ENCODE measurements at places on chromosomes 1 and 21. TPM values are rescaled to one million over a fixed set of nuclear protein-coding genes. Genes with fewer than 3 reads are reported as not detected.

DNA sequence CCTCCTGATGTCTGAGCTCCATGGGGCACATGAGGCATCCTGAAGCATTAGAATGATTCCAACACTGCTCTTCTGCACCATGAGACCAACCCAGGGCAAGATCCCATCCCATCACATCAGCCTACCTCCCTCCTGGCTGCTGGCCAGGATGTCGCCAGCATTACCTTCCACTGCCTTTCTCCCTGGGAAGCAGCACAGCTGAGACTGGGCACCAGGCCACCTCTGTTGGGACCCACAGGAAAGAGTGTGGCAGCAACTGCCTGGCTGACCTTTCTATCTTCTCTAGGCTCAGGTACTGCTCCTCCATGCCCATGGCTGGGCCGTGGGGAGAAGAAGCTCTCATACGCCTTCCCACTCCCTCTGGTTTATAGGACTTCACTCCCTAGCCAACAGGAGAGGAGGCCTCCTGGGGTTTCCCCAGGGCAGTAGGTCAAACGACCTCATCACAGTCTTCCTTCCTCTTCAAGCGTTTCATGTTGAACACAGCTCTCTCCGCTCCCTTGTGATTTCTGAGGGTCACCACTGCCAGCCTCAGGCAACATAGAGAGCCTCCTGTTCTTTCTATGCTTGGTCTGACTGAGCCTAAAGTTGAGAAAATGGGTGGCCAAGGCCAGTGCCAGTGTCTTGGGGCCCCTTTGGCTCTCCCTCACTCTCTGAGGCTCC, 11.1 kb upstream of the RASSF5 start:
- no peak overlapping the region for H3K27ac ChIP-seq
- peaks cover 6% of the 10 kb centered on the region for H3K4me1 ChIP-seq
- no peaks in the 10 kb centered on the region for H3K36me3 ChIP-seq
- DNase-seq: no peak

DNA sequence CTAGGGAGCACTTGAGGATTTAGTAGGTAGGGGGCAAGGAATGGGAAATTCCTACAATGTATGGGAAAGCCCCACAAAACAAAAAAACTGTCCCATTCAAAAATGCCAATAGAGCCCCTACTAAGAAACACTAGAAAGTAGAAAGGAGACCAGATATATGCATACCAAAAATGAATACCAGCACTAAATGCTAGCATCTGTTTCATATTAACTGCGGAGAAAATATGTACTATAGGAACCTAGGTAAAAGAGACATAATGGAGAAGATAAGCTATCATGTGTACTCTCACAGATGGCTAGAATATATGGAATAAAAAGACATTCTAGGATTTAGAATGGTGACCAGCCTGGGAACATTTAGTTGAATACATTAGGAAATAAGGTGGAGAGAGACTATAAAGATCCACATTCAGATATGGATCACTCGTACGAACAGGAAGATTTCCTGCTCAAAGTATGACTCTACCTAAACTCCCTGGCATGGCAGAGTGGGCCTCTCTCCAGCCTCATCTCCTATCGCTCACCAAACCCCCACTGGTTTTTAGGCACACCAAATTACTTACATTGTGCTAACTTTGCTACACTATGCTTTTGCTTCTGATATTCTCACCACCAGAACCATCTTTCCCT, 18.3 kb downstream of the ZNHIT6 start:
- H3K4me1 ChIP-seq: no peaks in the 10 kb centered on the region
- H3K4me3 ChIP-seq: no peak overlapping the region
- no peak for DNase-seq
- H3K27me3 ChIP-seq: no peaks in the 10 kb centered on the region
- no peak overlapping the region for H3K27ac ChIP-seq

- H3K27me3 ChIP-seq: no peaks in the 10 kb centered on the region
- H3K4me3 ChIP-seq: no peak overlapping the region
- H3K4me1 ChIP-seq: no peaks in the 10 kb centered on the region
- H3K36me3 ChIP-seq: no peaks in the 10 kb centered on the region
- peak; percentile 86 for DNase-seq
These were observed 34.5 kb downstream of the OR10R2 start for GRCh38 chr1:158506369-158506987.

ZNF697 gene
- 30.4 TPM for total RNA-seq

LCE1B gene
- not detected for total RNA-seq

Measured in GM23338 (cell line).